ENCODE measurements at places on chromosomes 7 and 10.

- no peaks in the 10 kb centered on the region for H3K36me3 ChIP-seq
- peaks cover 4% of the 10 kb centered on the region for H3K27me3 ChIP-seq
- H3K27ac ChIP-seq: no peak overlapping the region
- DNase-seq: no peak
Measured at GRCh38 chr7:22417841-22418240, 60.9 kb upstream of the RAPGEF5 start.

GRCh38 chr7:37162106-37162505, 286.6 kb downstream of the ELMO1 start:
- no peak overlapping the region for H3K4me3 ChIP-seq
- H3K4me1 ChIP-seq: no peaks in the 10 kb centered on the region
- H3K36me3 ChIP-seq: peaks cover 9% of the 10 kb centered on the region

DNA sequence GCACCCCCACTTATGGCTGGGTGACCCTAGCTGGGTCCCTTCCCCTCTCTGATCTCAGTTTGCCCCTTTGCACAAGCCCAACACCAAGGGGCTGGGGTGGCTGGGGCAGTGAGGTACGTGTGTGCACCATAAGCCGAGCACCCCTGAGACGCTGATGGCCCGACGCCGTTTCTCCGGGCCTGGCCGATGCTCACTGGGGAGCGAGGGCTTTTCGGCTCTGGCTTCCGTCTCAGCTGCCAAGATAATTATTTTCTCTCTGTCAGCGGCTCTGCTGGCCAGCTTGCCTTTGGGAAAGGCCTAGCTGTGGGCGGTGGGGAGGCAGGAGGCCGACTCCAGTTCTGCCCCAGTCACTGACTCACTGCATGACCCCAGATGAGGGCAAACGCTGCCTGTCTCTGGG, 91.0 kb downstream of the ZMIZ1 start:
- H3K36me3 ChIP-seq: peaks cover 4% of the 10 kb centered on the region
- H3K4me1 ChIP-seq: peaks cover 14% of the 10 kb centered on the region
- H3K4me3 ChIP-seq: no peak overlapping the region
- H3K27ac ChIP-seq: no peak overlapping the region

DNA sequence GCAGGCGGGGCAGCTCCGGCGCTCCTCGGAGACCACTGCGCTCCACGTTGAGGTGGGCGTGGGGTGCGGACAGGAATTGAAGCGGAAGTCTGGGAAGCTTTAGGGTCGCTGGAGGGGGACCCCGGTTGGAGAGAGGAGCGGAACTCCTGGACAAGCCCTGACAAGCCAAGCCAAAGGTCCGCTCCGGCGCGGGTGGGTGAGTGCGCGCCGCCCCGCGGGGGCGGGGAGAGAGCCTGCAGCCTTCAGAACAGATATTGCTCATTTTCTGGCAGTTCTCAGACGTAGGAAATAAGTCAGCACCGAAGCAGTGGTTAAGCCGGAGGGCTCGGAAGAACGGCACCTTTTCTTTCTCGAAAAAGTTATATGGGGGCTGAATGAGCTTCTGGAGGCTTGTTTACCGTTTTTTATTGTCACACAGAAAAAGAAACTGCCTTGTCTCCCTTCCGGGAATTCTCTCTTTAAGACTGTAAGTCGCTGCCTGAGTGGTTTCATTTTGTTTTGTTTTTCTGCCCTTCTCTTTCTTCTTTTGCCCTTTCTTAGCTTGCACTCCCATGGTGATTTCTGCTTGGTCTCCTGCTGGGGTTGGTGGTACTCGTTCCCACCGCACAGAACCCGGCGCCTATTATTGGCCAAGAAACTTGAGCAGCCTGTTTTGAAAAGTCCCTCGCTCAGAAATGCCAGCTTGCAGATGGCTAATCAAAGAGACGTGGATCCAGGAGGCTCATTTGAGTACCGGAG, 732 bp downstream of the FAS start:
- H3K27me3 ChIP-seq: no peaks in the 10 kb centered on the region
- peak overlapping the region; percentile 98 for H3K27ac ChIP-seq
- peaks cover 9% of the 10 kb centered on the region for H3K36me3 ChIP-seq

- H3K4me1 ChIP-seq: peaks cover 17% of the 10 kb centered on the region
- H3K27ac ChIP-seq: no peak overlapping the region
- H3K36me3 ChIP-seq: peaks cover 18% of the 10 kb centered on the region
Measured at GRCh38 chr10:70884741-70885140, 3.6 kb downstream of the PCBD1 start.

DNA sequence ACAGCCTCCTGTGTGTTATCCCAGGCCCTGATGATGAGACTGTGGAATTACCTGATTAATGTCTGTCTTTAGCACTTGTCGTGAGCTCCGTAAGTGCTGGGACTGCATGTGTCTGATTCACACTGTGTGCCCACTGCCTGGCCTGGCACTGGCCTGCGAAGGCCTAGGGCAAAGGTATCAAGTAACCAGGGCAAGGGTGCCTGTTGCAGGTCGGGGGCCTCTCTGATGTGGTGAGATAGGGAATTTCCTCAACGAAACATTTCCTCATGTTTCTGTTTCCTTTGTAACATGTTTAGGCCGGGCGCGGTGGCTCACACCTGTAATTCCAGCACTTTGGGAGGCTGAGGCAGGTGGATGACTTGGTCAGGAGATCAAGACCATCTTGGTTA, 50.4 kb downstream of the LHPP start:
- peaks cover 8% of the 10 kb centered on the region for H3K36me3 ChIP-seq
- H3K4me1 ChIP-seq: peaks cover 4% of the 10 kb centered on the region
- no peak overlapping the region for H3K4me3 ChIP-seq
- DNase-seq: no peak
- H3K27me3 ChIP-seq: peaks cover 5% of the 10 kb centered on the region

DNA sequence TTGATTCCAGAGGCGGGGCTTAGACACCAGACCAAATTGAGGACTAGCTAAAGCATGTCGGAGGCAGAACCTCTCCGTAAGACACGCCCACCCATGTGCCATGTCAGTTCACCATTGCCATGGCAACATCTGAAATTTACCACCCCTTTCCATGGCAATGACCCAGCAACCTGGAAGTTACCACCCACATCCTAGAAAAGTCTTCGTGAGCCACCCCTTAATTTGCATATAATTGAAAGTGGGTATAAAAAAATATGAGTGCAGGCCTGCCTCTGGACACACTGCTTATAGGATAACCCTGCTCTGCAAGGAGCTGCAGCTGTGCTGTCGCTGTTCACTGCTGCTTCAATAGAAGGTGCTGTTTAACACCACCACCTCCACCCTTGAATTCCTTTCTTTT, 28.0 kb downstream of the TMEM270 start:
- H3K4me3 ChIP-seq: no peak overlapping the region
- no peak overlapping the region for H3K27ac ChIP-seq
- DNase-seq: no peak
- H3K36me3 ChIP-seq: no peaks in the 10 kb centered on the region
- H3K27me3 ChIP-seq: peaks cover 10% of the 10 kb centered on the region
- H3K4me1 ChIP-seq: no peaks in the 10 kb centered on the region

GRCh38 chr7:26275213-26275612, 16.4 kb upstream of the SNX10 start:
- no peak overlapping the region for H3K4me3 ChIP-seq
- H3K27me3 ChIP-seq: no peaks in the 10 kb centered on the region
- no peak overlapping the region for H3K27ac ChIP-seq
- DNase-seq: no peak
- H3K36me3 ChIP-seq: no peaks in the 10 kb centered on the region
- peaks cover 7% of the 10 kb centered on the region for H3K4me1 ChIP-seq

DNA sequence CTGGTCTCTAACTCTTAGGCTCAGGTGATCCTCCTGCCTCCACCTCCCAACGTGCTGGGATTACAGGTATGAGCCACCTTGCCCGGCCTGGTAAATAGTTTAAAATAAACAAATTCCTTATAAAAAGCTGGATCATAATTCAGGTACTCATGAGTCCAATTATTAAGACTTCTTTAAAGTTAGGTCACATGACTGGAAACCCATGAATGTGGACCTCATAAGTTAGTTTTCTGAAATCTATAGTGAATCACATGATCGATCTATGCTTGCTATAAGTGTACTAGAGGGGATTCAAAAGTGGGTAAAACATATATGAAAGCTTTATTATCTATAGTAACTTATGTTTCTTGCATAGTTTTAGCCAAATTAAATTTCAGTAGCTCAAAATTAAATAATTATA, 14.3 kb downstream of the NT5C3A start:
- H3K4me3 ChIP-seq: no peak overlapping the region
- no peaks in the 10 kb centered on the region for H3K36me3 ChIP-seq
- H3K27me3 ChIP-seq: no peaks in the 10 kb centered on the region
- DNase-seq: no peak
- peaks cover 77% of the 10 kb centered on the region for H3K4me1 ChIP-seq

GRCh38 chr10:97503406-97503805, 4.7 kb downstream of the UBTD1 start:
- no peak overlapping the region for H3K27ac ChIP-seq
- peaks cover 11% of the 10 kb centered on the region for H3K4me1 ChIP-seq
- peaks cover 17% of the 10 kb centered on the region for H3K27me3 ChIP-seq
- no peak overlapping the region for H3K4me3 ChIP-seq

GRCh38 chr7:91571601-91572000, 307.4 kb downstream of the FZD1 start:
- DNase-seq: no peak
- no peaks in the 10 kb centered on the region for H3K36me3 ChIP-seq
- H3K27me3 ChIP-seq: peaks cover 2% of the 10 kb centered on the region
- H3K4me3 ChIP-seq: no peak overlapping the region

GRCh38 chr7:126486806-126487205, 765.9 kb downstream of the GRM8 start:
- DNase-seq: no peak
- no peaks in the 10 kb centered on the region for H3K27me3 ChIP-seq

DNA sequence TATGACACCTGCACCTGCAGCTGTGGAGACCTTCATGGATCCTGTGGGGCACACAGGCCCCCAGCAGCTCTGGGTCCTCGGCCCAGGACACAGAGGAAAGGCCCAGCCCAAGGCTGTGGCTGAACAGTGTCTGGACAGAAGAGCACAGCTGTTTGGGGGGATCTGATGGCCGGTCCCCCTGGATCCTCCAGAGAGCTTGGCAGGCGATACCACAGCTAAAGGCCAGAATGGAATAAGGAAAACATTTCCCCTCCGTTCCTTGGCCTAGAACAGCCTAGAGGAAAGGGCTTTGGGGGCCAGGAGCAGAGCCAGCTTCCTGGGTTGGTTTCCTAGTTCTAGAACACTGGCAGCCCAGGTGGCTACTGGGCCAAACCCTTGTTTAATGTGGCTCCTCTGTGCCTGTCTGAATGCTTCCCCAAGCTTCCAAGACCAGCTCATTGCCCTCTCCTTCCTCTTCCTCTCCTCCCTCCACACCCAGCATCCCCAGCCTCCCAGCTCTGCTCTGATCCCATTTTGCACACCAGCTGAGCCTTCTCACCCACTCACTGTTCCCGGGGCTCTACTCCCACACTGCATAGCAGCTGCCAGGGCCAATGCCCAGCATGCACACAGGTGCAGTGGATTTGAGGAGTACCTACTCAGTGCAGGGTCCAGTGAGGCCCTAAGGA, 46.9 kb downstream of the GPAM start:
- H3K27ac ChIP-seq: no peak overlapping the region
- no peaks in the 10 kb centered on the region for H3K4me1 ChIP-seq
- DNase-seq: no peak
- H3K4me3 ChIP-seq: no peak overlapping the region
- no peaks in the 10 kb centered on the region for H3K36me3 ChIP-seq

- peaks cover 3% of the 10 kb centered on the region for H3K27me3 ChIP-seq
- H3K4me1 ChIP-seq: peaks cover 55% of the 10 kb centered on the region
- H3K4me3 ChIP-seq: peak overlapping the region; percentile 22
- H3K27ac ChIP-seq: peak overlapping the region; percentile 54
- DNase-seq: no peak
Measured at GRCh38 chr7:134454277-134454676, 4.6 kb downstream of the AKR1B1 start.

- H3K27ac ChIP-seq: no peak overlapping the region
- no peak overlapping the region for H3K4me3 ChIP-seq
- H3K27me3 ChIP-seq: no peaks in the 10 kb centered on the region
- H3K36me3 ChIP-seq: no peaks in the 10 kb centered on the region
- DNase-seq: peak; percentile 60
Measured at GRCh38 chr7:29189743-29190201, 4.8 kb upstream of the CHN2 start.

DNA sequence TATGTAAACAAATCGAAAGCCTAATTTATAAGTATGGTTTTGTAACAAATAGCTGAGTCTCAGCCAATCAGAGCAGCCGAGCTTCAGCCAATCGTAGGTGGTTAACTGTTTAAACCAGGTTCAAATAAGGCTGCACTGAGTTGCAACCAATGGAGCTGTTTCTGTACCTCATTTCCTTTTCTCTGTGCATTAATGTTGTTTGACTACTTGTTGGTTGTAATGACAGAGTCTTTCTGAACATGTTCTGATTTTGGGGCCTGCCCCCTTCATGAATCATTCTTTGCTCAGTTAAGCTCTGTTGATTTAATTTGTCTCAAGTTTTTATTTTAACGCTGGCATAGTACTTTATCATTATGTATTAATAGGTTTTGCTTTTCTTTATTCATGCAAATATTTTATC, 14.6 kb downstream of the OTUD1 start:
- no peaks in the 10 kb centered on the region for H3K36me3 ChIP-seq
- DNase-seq: no peak
- H3K4me1 ChIP-seq: peaks cover 13% of the 10 kb centered on the region

DNA sequence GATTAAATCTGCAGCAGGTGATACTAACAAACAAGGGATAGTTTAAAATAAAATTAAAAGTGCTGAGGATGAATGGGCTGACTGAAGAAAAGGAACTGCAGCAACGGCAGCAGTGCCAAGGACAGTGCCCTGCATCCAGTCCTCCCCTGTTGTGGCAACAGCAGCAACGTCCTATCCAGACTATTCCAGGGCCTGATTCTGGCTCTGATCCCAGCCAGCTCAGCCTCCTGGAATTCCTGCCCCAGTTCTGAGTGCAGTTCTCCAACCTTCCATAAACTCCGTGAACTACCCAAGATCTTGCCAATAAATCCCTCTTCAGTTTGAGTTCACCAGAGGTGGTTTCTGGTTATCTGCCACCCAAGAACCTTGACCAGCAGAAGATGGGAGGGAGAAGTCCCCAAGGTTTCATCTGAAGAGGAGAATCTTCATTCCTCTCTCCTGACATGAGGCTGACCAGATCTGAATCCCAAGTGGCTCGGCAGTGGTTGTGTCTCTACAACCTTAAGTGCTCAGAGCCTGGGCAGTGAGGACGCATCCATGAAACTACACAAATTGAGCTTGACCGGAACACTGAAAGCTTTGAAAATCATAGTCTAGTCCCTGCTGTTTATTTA, 115.8 kb downstream of the SORBS1 start:
- H3K4me3 ChIP-seq: no peak overlapping the region
- H3K4me1 ChIP-seq: peaks cover 7% of the 10 kb centered on the region
- DNase-seq: no peak
- no peak overlapping the region for H3K27ac ChIP-seq

DNA sequence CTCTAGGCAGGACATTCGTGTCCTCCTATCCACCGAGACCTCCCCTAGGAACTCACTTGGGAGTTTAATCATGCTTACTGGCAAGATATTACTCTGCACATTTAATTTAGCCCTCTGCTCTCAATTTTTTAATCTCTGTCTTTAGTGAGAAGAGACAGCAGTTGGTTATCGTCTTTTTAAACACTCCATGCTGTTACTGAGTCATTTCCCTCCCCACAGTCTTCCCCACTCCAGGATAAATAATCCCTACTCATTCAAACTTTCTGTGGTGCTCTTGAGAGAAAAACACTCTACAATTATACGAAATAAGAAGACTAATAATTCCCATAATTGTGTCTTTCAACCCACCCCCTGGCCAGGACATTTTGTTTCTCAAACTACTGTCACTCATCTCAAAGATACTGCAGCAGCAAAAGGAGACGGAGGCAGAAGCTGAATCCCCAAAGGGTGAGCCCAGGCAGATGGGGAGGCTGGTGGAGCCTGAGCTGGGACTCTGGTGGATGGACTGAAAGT, 84.2 kb downstream of the ANK3 start:
- H3K36me3 ChIP-seq: no peaks in the 10 kb centered on the region
- H3K27me3 ChIP-seq: peaks cover 2% of the 10 kb centered on the region
- no peaks in the 10 kb centered on the region for H3K4me1 ChIP-seq
- H3K27ac ChIP-seq: no peak overlapping the region
